ENCODE measurements at places on chromosomes 5 and 9.
A peak's percentile ranks its signal among the peaks of the same experiment; 100 is the strongest.

- DNase-seq = no peak
Observed at GRCh38 chr9:93586290-93587057, 10.1 kb downstream of the PHF2 start.

DNA sequence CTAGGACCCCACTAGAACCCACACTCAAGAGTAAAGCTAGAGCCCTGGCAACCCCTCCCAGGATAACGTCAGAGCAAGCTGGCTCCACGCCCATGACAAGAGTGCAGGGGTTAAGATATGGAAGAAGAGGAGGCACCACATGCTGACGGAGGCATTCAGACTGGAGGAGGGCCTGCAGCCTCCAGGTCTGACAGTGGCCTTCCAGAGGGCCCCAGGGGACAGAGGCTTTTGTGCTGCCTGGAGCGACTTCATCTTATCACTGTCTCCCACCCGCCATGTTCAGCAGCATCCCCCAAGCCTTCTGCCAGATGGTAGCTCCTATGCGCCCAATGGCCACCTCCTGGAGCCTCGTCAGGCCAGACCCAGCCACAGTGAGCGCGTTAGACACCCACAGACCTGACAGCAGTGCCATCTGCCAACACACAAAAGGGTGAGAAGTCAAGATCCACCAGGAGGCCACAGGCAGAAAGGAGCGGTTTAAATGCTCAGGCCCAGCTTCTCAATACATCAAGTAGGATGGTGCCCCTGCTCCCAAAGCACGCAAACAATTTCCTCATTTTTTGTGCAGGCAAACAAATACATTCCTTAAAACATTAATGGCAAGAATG is 65.8 kb downstream of the C5orf15 start:
- DNase-seq = no peak

GRCh38 chr9:19372567-19372966 is 7.5 kb downstream of the RPS6 start:
- DNase-seq = no peak

GRCh38 chr5:73018892-73019291 is 63.1 kb downstream of the FCHO2 start:
- DNase-seq = no peak

GRCh38 chr5:136046246-136046645 is 17.5 kb downstream of the TGFBI start:
- no peak for DNase-seq

- no peak for DNase-seq
Observed at GRCh38 chr5:32153723-32154122, 20.4 kb downstream of the GOLPH3 start.

DNA sequence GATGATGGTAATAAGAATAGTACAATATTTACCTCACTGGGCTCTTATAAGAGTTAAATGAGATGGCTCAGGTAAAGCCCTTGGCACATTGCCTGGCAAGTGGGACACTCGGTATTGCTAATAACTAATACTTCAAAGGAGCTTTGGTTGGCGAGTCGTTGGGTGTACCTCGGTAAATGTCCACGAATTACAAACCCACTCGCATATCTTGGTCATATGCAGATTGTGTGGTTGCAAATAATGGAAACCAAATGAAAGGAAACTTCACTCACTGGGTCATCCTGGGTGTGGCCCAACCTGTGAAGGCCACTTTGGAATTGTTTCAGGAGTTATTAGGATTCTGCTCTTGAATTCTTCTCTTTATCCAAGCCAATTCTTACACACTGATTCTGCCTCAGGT is 147.5 kb downstream of the NTRK2 start:
- DNase-seq = no peak

DNA sequence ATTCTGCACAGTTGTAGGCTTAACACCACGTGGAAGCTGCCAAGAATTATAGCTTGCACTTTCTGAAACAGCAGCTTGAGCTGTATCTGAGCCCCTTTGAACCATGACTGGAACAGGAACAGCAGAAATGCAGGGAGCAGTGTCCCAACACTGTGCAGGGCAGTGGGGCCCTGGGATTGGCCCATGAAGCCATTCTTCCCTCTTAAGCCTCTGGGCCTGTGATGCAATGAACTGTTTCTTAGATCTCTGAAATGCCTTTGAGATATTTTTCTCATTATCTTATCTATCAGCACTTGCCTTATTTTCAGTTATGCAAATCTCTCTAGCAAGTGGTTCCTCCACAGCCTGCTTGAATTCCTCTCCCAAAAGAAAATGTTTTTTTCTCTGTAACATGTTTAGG is 87.0 kb upstream of the MTAP start:
- DNase-seq = peak; percentile 12

GRCh38 chr5:177194268-177194667 is 60.7 kb downstream of the NSD1 start:
- peak; percentile 98 for DNase-seq

GRCh38 chr5:170554521-170555267 is 50.9 kb downstream of the KCNIP1 start:
- peak; percentile 56 for DNase-seq

DNA sequence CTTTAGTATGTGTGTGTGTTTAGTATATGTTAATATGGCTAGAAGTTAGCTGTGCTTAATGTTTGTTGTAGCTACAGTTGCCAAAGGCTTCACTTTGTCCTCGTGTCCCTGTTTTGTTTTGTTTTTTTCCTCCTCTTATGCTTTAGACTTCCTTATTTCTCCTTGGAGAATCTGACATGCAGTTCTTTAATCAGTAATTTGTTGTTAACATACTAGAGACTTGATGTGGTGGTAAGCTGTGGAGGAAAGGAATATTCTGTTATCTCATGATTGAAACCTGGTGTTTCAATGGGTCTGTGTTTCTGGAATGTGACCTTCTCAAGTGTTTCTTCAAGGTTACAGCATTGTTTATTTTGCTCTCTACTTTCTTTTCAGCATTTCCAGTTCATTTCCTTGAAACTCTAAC is 515.6 kb upstream of the ST8SIA4 start:
- DNase-seq = no peak

DNA sequence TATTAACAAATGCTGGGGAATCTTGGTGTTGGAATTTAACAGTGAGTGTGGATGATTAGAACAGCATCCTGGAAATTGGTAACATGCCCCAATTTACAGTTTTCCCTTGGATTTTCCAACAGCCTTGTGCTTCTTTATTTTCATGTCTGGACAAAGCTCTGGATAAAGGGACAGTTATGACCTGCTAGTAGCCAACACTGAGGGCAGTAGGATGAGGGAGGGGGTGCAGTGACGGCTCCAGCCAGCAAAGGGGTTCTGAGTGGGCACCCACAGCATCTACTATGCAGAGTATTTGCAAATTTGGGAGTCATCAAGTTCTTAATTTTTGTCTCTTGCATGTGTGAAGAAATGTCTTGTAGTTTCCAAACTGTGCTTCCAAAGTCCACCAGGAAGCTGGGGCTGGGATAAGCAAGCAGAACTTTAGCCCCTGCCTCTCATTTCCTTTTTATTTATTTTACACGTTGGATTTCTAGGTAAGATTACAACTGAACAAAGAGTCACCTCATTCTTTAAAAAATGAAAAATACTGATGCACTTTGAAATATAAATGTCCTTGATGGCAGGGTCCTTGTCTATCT is 63.0 kb upstream of the SELENOP start:
- no peak for DNase-seq

GRCh38 chr9:130034570-130034969 is 8.4 kb downstream of the FNBP1 start:
- DNase-seq = peak; percentile 50

GRCh38 chr9:104866191-104866590 is 61.8 kb downstream of the ABCA1 start:
- DNase-seq = no peak

GRCh38 chr5:152104211-152104610 is 179.6 kb upstream of the GLRA1 start:
- DNase-seq = no peak

DNA sequence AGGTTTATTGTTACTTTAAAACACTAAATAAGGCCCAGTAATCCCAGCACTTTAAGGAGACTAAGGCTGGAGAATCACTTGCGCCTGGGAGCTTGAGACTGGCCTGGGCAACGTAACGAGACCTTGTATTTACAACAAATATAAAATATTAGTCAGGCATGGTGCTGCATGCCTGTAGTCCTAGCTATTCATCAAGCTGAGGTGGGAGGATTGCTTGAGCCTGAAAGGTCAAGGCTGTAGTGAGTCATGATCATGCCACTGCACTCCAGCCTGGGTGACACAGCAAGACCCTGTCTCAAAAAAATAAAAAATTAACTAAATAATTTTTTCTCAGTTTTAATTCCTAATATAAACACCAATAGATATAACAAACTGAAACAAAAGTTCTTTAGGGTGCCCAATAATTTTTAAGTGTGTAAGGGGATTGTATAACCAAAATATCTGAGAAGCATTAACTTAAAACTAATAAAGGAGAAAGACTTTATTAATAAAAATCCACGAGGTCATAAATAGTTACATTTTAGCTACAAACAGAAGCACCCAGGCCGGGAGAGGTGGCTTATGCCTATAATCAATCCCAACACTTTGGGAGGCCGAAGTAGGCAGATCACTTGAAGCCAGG is 32.7 kb downstream of the FAM13B start:
- DNase-seq = peak; percentile 50

GRCh38 chr5:101717721-101718120 is 578.4 kb downstream of the SLCO4C1 start:
- no peak for DNase-seq

GRCh38 chr5:171850324-171850947 is 64.8 kb downstream of the SMIM23 start:
- DNase-seq = no peak

DNA sequence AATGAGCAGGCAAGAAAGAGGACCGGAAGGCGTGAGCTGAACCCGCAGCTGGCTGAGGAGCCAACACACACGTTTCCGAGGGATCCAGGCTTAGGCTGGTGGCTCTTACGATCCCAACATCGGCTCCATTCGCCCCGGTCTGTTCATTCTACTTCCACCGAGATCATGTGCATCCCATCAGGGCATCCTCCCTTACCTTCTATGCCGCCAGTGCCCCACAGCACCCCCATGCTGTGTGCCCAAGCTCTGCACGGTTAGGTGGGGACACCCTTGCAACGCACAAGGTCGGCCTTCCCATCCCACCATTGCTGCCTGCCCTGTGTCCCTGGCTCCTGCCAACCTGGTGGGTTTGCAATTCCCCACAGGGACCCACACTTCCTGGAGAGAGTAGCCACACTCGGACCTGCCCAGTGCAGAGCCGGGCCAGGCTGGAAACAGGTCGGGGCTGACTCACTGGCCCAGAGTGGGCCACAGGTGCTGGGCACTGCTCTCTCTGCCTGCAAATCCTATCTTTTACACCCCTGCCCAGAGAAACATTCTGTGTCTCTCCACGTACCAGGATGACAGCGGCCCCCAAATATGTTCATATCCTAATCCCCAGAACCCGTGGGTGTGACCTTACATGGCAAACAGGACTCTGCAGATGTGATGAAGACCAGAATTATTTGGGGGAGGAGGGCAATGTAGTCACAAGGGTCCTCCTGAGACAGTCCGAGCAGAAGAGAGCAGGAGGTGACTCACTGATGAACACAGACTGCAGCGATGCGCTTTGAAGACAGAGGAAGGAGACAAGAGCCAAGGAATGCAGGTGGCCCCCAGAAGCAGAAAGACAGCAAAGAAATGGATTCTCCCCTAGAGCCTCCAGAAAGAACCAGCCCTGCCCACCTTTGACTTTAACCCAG is 182.2 kb downstream of the AUH start:
- peak; percentile 20 for DNase-seq

- no peak for DNase-seq
Observed at GRCh38 chr9:127405344-127406125, 8.6 kb downstream of the SLC2A8 start.

- DNase-seq = no peak
Observed at GRCh38 chr5:119323601-119324000, 32.2 kb upstream of the TNFAIP8 start.

- DNase-seq = no peak
Observed at GRCh38 chr5:160626322-160626721, 204.7 kb downstream of the PTTG1 start.

GRCh38 chr9:131382850-131383729 is 10.8 kb upstream of the PRRC2B start:
- DNase-seq = peak; percentile 86

DNA sequence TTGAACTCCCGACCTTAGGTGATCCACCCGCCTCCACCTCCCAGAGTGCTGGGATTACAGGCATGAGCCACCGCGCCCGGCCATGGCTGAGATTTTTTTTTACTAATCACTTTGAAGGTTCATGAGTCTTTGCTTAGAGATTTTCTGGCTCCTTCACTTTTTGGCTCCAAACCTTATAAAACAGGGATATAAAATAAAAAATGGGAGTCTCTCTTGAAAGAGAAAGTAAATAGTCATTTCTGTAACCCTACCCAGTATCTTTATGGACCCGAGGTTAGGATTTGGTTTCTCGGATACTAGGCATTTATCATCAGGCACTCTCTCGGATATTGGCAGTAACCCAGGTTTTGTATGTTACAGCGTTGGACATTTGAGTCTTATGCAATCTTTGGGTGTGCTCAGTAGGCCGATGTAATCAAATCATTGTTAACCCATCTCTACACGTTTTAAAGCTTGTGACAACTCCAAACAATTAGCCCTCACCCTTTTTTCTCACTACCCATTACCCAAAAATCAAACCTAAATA is 25.3 kb downstream of the STXBP1 start:
- DNase-seq = peak; percentile 78

GRCh38 chr9:37027582-37028419 is 6.3 kb downstream of the PAX5 start:
- no peak for DNase-seq

DNA sequence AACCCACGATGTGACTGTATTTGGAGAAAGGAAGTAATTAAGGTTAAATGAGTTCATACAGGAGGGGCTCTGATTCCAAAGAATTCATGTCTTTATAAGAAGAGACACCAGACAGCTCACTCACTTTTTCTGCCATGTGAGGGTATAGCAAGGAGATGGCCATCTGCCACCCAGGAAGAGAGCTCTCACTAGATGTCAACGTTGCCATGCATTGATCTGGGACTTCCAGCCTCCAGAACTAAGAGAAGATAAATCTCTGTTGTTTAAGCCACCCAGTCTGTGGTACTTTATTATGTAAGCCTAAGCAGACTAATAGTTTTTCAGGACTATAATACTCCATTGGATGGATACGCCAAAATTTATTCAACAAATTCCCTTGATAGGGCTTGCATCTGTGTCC is 89.8 kb upstream of the RAD23B start:
- no peak for DNase-seq

DNA sequence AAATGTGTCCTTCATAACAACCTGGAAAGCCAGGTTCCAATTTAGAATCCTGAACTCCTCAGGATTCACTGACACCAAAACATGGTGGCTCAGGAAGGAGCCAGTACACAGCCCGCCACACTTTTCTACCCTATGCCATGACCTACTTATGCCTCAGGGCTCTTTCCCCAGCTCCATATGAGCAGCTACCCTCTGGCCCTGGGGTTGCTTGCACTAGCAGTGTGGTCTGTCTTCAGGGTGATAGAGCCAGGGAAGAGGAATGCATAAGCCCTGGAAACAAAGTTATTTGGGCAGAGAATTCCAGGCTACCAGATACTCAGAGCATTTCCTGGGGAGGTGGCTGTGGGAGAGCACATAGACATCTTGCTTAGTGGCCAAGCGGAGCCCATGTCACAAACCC is 15.0 kb upstream of the ECM2 start:
- DNase-seq = no peak

DNA sequence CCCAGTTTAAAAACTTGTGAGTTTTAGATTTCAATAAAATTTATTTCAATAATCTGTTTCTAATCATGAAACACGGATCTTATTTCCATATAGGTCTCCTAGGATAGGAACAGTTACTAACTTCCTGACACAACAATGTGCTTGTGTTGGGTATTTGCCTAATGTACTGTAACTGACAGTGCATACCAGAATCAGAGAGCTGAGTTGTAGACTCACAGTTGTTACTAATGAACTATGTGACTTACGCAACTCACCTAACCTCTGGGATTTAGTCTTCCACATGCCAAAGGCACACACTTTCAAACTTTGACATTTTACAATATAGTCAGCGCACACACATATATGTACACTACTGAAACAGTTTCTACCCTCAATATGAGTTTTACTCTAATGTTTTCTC is 77.7 kb downstream of the HOMER1 start:
- DNase-seq = peak; percentile 85

All from NCI-H226 (cell line).